ENCODE measurements at places on chromosomes 16 and 17. TPM values are rescaled to one million over a fixed set of nuclear protein-coding genes. Genes with fewer than 3 reads are reported as not detected.

The BLTP2 gene
- total RNA-seq, result 107 TPM

DNA sequence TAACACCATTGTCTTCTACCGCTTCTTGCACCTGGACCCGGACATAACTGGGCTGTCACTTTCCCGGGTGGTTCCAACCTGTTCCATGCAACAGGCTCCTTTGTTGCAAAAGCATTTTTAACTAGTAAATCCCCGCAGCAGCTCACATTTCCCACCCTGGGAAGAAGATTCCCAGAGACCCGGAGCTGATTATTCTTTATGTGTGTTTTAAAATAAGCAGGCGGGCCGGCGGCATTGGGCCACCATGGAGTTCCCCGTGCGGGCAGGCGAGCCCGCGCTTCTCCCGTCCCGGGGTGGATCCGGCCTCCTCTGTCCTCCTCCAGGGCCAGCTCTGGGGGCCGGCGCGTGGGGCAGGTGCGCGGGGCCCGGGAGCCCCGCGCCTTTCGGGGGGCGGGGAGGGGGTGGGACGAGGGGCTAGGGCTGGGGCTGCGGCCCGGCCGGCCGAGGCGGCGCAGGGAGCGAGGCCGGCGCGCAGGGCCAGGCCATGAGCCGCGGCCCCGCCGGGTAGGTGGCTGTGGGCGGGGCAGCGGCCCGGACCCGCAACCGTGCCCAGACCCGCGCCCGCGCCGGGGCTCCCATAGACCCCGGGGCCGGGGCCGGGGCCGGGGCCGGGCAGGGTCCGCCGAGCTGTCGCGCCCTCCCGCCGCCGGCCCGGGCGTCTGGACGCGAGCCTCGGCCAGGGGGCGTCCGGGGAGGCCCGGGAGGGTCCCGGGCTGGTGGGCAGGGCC is 1.7 kb downstream of the CRAMP1 start:
- no peak for DNase-seq

DNA sequence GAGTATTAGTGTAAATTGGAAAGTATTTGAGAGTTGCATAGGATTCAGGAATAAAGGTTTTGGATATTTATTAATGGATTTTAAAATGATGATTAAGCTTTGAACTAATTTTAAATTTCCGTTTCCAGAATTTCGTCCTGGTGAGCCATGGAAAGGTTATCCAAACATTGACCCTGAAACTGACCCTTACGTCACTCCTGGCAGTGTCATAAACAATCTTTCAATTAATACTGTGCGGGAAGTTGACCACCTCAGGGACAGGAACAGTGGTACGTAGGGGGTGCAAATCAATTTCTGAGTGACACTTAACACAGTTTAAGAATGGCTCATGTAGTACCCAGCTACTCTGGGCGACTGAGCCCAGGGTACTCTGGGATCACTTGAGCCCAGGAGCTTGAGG is 29.1 kb upstream of the SLC5A11 start:
- no peak for DNase-seq

DNA sequence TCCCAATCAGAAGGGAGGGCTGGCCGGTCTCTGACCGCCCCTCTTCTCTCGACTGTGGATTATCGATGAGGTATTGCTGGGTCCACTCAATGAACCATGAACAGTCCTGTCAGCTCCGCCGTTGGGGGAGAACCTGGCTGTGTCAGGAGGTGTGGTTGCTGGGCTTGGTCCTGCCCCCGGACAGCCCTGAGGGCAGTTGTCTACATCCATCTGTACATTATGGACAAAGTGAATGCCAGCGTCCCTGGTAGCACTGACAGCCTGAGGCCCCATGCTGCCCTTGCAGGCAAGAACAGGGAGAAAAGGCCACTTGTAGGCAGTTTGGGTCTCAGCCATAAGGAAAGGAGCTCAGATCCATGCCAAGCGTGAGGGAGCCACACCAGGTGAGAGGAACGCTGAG is 38.9 kb downstream of the ST3GAL2 start:
- no peak for DNase-seq

Data from heart left ventricle (tissue), 16 donors.